ENCODE measurements at places on chromosomes 5 and 9.

DNA sequence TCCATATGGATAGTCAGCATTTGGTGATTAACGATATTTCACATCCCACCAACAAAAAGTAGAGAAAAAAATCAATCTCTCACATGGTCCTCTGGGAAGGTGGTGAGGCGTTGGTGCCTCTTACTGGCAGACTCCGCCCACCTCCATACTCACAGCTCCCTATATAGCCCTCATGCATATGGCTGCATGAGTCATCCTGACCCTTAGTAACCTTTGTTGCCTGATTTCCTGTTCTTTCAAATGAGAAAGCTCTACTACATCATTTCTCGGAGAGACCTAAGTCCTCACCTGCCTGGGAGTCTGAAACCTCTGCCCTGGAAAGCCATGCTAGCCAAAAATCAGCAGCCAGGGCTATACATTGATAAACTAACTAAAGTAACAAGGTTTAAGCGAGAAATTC, 33.3 kb upstream of the ABCA1 start:
- peak; percentile 10 for DNase-seq

DNA sequence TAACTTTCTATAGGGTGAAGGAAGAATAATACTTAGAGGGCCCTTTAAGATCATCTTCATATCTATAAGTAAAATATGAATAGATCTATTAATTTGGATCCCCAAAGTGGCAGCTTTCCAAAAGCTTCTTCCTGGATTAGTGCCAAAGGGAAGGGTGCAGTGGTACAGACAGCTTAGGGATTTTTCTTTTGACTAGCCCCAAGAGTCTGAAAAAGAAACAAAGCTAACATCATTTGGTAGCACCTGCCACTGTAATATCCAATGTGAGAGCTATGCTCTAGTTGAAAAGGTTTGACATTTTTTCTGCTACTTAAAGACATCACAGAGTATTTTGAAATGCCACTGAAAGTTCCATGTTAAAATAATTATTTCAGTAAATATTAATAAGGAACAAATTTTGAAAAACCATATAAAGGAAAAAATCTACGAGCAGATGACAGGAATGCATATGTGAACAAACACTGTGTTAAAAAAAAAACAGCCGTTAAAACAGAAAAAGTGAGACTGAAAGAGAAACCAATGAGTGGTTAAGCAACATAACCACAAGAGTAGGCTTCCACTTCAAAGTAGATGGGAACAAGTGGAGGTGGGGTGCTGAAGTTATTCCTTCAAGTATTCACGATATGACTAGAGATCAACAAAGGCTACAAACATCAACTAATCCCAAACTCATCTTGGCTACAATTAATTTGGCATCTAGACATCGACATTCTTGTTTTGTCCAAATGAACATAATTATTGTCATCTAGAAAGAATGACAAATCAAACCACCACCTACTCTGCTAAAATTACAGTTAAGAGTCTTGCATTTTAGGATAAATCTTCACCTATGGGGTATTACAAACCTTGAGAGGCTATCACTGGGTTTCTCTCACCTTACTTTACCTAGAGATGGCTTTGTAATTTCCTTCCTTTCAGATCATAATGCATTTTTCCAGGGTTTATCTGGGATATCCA, 137.5 kb downstream of the CPLANE1 start:
- peak; percentile 52 for DNase-seq

- no peak for DNase-seq
These were observed 59.0 kb downstream of the AOPEP start for GRCh38 chr9:94785215-94786169.

DNA sequence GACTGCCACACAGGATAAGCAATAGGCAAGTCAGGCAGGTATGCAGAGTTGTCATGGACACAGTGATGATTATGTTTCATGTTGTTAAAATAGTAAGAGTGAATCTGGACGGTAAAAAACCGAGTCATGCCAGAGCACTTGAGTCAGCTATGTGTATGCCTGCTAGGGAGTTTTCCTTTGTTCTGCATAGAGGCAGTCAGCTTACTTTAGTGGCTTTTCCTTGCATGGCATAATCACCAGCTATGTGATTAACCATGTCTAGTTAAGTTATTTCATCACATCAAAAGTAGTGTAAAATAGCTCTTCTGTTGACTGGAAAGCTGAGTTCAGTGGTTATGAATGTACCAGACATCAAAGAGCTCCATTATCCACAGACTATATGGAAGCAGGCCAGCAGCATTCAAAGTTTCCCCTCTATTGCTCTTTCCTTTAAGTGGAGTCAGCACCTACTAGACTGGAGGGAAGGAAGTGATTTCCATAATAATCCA, 989.8 kb downstream of the TLE1 start:
- no peak for DNase-seq

DNA sequence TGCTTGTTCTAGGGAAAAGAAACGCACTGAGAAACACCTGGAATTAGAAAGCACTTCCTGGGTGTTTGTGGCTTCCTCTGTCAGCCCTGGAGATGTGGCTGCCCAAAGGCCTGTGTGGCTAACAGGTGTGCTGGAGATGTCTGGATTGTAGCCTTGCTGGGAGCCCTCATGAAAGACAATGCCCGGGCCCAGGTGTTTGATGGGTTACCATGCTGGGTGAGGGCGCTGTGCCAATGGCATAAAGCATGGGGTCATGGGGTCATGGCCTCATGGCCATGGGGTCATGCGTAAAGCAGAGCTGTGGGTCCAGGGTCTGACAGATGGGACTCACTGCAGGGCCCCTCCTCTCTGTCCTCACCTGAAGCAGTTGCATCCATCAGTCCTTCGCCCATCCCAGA, 21.6 kb downstream of the ANKRD33B start:
- no peak for DNase-seq

All from GM06990 (cell line).